ENCODE measurements at places on chromosomes 11 and 22.

- no peak for DNase-seq
Measured at GRCh38 chr11:96102664-96103078, 178.8 kb upstream of the MTMR2 start.

GRCh38 chr22:37084385-37084784 is 25.1 kb downstream of the TMPRSS6 start:
- DNase-seq = no peak

DNA sequence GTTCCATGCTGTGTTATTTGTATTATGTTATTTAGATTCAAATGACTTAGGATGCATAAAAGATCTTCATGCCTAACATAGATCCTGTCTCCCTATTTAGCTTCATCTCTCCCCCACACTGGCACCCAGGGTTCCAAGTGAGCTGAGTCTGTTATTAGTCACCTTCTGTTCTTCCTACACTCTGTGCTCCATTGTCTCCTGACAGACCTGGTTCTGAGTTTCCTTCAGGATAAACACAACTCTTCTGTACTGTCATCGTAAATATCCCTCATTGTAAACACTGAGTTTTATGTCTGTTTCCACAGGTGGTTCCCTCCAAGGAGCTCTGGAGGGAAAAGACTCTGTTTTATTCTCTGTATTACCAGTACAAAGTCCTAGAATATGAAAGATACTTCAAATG is 8.7 kb downstream of the MMP26 start:
- DNase-seq = no peak

- DNase-seq = peak; percentile 50
Measured at GRCh38 chr22:27086080-27087044, 429.0 kb downstream of the MIAT start.

GRCh38 chr11:64713781-64714363 is 9.1 kb downstream of the NRXN2 start:
- DNase-seq = peak; percentile 62

DNA sequence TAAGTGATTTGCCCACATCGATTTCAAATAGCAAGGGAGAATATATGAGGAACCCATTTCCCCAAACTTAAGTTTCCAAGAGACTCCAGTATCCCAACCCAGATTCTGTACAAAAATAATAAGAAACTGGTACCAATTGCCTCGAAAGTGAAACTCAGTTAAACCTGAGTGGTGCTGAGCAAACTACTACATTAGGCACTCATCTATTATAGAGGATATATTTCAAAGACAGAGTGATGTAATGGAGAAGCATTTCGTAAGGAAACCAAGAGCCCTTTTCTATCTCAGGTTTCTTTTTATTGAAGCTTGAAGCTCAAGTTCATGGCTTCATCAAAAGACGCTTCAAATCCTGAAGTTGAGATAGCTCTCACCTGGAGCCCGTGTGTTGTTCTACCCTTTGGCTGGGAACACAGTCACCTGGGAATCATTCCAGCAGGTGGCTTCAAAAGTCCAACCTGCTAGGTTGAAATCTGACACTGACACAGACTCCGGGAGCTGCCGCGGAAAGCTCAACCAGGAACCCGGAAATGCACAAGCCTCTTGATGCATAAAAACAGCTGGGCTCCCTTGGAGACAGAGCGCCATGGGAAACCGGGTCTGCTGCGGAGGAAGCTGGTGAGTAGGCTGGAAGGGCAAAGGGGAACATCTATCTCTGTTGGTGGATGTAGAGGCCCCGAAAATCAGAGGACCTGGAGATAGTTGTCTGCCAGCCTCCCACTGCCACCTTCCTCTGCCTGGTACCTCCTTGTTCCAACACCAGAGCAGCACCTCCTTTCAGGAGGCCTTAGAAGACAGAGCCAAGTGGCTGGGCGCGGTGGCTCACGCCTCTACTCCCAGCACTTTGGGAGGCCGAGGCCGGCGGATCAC is at the start of gene C11orf52:
Gene C11orf52, plus strand, starts transcription at position 524 of the 867 bp plus-strand sequence. Its CDS starts 60 bp downstream, at position 584.
- DNase-seq = no peak

GRCh38 chr11:46534711-46535110 is 59.1 kb downstream of the AMBRA1 start:
- DNase-seq = no peak

All from retina (tissue), 1 donor.